Astrocyte (in vitro differentiated cells and primary cell): ENCODE measurements at places on chromosomes 2 and 18. TPM values are rescaled to one million over a fixed set of nuclear protein-coding genes. Genes with fewer than 3 reads are reported as not detected.
A peak's percentile ranks its signal among the peaks of the same experiment; 100 is the strongest.

DNA sequence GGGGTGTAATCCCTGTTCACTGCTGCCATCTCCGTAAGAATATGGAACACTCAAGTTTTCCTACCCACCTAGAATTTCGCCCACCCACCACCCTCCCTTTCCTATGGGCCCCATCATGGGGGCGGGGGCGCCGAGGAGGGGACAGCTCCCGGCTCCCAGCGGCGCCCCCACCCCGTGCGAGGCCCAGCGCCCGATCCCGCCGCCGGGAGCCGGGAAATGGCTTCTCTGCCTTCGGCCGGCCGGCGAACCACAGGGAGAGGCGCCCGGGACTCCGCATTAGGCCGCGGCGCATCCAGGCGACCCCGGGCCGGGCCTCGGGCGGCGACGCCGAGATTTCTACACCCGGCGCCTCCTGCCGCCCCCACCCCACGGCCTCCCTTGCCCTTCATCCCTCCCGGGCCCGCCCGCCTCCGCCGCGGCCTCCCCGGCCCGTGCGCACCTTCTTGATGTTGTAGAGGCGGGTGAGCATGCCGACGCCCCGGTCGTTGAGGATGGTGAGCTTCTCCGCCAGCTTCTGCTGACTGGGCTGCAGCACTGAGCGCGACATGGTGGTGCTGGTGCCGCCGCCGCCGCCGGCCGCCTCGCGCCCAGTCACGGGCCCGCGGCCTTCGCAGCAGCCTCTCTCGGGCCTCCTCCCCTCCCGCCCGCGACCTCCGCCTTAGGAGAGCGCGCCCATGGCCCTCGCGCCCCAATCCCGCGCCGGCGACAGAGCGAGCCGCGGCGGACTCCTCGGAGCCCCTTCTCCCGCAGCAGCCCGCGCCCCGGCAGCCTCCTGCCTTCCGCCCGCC is 510 bp downstream of the NCKAP1 start:
- peak; percentile 21 for DNase-seq

- DNase-seq, result peak; percentile 50
These were observed 22.0 kb downstream of the SMAD7 start for GRCh38 chr18:48928787-48929186.

DNA sequence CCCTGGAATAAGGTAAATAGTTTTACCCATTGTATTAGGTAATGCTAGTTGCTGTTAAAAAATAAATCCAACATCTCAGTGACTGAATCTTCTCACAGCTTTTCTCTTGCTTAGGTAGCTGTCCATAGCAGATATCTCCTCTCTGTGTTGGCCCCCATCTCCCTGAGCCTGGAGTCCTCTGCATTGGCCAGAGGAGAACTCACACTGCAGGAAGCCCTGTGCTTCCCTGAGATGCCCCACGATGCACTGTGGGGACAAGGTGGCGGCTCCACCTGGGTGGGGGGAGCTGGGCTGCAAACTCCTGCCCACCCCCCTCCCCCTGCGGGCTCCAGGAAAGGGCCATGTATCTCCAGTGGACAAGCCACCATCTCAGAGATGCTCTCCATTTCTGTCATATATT is 80.4 kb upstream of the SALL3 start:
- DNase-seq, result no peak

The CYP26B1 gene
- 0.77 and 1.2 TPM in 2 replicates for total RNA-seq

The CSRNP3 gene
- 5.9 and 6.5 TPM in 2 replicates for total RNA-seq

DNA sequence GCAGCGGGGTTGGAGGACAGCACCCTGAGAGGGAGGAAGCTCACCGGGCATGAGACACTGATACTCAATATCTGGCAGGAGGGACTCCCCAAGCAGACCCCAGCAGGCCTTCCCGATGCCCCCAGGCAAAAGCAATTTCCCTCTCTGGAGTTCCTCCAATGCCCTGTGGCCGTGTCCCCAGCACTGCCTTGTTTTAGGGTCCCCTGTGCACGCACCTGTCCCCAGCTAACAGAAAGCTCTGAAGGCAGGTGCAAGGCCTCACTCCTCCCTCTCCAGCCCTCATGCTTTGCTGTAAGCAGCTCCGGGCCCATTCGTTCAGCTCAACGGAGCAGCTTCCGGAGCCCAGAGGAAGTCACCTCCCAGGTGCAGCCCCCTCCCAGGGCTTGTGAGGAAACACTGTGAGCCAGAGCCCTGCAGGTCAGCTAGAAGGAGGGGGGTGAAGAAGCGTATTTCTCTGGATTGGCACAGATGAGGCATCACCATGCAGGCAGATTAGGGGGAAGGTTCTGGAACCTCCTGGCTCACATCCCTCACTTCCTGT is 50.3 kb upstream of the ID2 start:
- DNase-seq, result no peak

DNA sequence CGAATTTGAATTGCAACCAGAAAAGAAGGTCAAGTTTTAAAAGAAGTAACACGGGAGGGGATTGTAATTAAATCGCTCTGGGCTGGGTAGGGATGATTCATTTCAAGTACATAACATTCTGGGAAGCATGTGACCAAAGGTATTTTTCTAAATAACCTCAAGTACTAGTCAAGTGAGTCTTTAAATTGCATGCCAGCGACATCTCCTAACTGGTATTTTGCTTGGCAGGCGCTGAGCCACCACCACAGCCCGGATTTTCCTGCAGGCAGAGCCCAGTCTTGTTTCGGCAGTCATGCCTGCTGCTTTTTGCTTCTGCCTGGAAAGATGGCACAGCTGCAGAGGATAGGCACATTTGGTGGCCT is 33.7 kb upstream of the NPAS2 start:
- peak; percentile 97 for DNase-seq
